ENCODE measurements at places on chromosomes 7 and 10. TPM values are rescaled to one million over a fixed set of nuclear protein-coding genes. Genes with fewer than 3 reads are reported as not detected.

DNA sequence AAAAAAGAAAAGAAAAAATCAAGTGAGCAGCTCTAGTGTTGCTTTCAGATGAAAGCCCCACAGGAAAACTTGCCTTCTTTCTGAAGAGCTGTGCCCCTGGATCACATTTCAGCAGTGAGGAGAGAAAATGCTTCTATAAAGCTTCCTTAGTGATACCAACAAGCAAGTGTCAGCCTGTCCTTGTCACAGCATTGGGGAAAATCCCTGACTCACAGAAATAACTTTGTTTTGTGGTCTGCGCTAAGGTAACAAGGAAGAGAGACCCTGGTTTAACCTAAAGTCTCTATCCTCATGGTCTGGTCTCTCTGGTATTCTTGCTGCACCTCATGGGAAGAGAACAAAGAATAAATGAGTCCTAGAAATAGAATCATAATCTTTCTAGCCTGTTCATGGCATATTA lies 885.2 kb upstream of the SORCS1 start:
- no peak for DNase-seq

DNA sequence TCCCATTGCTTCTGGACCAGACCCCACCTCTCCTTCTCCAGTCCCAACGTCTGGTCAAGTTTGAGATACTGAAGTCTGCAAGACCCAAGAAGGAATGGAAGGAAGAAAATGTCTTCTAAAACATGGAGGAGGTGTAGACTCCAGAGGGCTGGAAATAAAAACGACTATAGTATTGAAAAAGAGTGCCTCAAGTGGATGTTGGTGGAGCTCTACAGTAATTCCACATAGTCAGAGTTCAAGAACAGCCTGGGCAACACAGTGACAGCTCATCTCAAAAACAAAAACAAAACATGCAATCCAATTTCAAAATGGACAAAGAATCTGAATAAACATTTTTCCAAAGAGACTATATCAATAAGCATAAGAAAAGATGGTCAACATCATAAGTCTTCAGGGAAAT lies 2.3 kb upstream of the PCGF6 start:
- DNase-seq: no peak

GRCh38 chr10:63520500-63521415 lies at the start of gene REEP3:
Gene REEP3, plus strand, starts transcription at chr10:63521401. Its CDS starts 145 bp downstream, at chr10:63521546.
- DNase-seq: no peak

GRCh38 chr7:76231583-76231982 lies 29.9 kb downstream of the SRRM3 start:
- no peak for DNase-seq

DNA sequence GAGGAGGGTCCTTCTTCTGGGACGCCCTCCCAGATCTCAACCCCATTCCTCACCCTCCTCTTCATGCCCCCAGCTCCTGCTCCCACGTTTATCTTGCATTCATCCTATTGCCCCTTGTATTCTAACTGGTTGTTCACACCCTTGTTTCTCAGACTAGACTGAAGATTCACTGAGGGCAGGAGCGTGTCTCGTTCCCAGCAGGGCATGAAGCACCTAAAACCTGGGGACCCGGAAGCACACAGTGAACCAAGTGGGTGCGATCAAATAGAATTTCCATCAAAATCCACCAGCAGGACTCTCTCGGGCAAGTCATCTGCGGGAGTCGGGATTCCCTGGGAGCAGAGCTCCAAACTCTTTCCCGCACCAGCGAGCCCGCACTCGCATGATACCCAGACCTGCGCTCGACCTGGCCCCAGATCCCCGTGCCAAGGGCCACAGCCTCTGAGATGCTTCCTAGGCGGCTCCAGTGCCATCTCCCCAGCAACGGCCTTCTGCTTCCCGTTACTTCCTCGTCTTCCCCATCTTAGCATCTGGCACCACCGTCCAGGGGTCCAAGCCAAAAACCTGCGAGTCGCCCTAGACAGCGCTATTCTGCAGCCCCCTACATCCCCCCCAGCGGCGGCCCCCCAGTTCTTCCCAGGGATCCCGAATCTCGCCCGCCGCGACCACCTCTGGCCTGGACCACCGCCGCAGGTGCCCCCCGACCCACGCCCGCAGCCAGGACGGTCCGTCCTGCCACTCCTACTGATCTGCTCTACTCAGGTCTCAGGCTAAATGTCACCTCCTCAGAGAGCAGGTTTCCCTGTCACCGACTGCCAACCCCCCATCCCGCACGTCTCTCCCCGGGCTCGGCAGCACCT lies 6.1 kb upstream of the GBX1 start:
- DNase-seq: no peak

- no peak for DNase-seq
Measured at GRCh38 chr10:58956926-58957325, 219.5 kb upstream of the PHYHIPL start.

SVOPL gene
- 0.18 TPM for total RNA-seq

SPDYE2B gene
- total RNA-seq: not detected

TUBAL3 gene
- not detected for total RNA-seq

C7orf57 gene
- total RNA-seq: 2.3 TPM
